ENCODE measurements at places on chromosomes 3 and 15.

GRCh38 chr3:162586591-162586990 lies 1090.0 kb downstream of the OTOL1 start:
- no peak for DNase-seq

DNA sequence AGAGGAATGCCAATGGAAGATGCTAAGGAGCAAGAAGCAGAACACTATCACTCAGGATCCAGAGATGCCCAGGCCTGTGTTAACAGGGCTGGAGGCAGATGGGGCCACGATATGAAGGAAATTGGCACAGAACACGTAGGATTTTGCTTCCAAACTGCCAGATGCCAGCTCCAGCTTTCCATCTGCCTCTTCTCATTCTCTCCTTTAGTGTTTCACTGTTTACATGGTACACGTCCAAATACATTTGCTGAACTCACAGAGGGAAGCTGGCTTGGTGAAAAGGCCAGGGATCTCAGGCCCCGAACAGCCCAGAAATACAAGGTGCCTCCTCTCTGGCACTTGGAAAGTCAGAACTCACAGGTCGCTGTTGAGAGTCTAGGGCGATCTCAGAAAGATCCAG lies 187.0 kb downstream of the NTRK3 start:
- no peak for DNase-seq

DNA sequence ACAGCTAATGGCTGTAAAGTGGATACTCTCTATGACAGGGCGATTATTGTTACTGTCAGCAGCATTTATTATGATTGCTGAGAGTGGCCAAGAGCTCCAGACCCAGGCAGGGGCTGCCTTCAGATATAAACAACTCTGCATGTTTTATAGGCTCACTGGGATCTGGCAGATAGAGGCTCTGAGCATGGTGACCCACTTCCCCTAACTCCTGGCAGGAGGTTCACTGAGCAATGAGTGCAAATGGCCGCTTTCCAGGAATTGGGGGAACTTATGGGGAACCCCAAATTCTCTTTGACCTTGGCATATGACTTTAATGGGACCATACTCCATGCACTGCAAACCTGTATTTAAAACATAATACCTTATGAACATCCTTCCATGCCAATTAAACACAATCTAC lies 59.0 kb downstream of the SCN5A start:
- no peak for DNase-seq

- peak; percentile 9 for DNase-seq
Measured at GRCh38 chr3:86774082-86774691, 216.8 kb downstream of the VGLL3 start.

DNA sequence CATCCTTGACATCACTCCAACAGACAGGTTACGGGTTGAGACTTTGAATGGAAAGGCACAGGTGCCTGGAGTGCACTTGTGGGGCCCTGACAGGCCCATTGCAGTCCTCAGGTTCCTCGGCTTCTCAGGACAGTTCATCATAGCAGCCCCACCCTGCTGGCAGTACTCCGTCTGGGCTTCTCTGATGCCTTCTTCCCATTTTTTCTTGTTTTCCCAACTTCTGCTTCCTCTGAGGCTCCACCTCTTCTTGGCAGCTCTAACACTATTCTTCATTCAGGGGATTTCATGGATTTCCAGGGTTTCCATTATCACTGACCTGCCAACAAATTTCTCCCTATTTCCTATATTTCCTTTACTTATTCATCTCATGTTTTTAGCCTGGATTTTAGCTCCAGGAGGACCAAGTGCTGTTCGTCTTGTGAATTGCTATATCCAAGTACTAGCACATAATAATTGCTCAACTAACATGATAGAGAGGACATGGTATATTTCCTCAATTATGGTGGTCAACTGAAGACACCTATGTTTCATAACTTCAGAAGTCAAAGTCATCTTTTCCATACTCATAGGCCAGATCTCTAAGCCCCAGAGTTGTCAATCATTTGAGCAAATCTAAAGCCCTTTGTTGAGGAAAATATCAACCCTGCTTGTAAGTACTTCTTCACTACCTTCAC lies 16.2 kb downstream of the NCEH1 start:
- no peak for DNase-seq

DNA sequence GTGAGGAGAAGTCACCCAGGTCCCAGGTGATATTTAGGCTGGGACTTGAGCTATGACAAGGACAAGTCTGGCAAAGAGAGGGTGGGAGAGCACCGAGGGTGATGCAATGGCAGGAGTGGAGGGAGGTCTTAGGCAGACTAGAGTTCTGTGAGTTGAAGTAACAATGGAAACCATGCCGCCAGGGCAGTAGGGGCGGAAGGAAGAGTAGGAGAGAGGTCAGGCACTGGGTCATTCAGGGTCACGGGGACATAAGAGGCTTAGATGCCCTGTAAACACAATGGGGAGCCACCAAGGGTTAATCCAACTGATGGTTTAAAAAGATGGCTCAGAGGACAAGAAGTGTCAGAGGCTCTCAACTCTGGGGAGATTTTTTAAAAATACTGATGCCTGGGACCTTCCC lies 199.7 kb upstream of the LRTM1 start:
- no peak for DNase-seq

GRCh38 chr3:147699175-147699838 lies 290.1 kb downstream of the ZIC1 start:
- no peak for DNase-seq

DNA sequence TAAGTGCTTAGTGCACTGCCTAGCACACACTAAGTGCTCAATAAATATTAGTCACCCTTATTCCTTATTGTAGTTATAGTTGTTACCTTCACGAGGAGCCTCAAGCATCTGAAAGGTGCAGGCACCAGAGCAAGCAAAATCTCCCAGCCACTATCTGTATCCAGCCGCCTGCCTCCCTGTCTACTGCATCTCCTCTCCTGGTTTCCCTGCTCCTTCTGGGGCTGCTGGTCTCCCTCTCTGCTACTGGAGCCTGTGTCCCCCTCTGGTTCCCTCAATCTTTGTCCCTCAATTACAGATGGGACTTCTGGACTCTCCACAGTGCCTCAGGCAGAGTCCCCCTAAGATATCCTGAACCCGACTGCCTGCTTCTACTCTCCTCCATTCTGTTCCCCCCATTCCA lies 18.8 kb downstream of the MYL3 start:
- no peak for DNase-seq

DNA sequence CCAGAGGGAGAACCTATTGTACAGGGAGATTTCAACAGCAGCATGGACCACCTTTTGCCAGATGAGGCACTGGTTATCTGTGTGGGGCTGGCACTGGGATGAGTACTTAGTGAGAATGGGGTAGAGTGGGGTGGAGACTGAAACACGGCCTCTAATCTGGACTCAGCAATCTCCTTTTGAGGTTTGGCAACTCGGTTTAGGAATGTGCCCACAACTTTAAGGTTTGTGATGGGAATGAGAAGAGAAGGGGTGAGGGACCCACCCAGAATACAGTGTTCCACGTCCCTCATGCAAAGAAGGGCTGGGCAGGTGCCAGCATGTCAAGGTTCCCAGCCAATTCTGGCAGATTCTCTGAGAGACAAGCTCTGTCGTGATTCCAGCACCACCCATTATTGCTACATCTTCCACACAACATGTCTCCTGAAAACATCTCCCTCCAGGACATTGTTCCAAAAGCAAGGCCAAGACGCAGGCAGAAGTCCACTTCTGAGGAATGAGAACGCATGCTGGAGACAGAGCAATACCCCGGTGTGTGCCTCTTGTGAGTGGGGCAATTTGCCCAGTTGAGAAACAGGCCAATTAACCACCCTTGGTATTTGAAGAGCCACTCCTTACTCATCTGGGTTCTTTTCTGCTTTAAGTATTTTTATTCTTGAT lies 37.5 kb upstream of the CCR4 start:
- no peak for DNase-seq

GRCh38 chr3:143329567-143330211 lies 210.1 kb downstream of the CHST2 start:
- DNase-seq, result peak; percentile 3

DNA sequence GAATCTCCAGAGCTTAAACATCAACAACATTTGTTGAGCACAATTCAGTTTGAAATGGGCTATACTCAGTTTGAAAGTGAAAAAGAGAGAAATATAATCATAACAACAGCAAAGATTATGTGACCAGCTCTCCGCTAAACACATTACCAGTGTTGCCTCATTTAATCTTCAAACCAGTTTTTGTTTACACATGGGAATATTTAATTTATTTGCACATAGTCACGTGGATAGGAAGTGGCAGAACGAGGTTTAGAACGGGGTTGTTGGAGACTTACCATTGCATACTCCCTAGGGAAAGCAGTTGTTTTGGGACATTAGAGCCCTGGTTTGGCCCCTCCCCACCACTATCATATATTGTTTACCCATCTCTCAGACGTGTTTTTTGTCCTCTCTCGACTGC lies 77.2 kb downstream of the IL1RAP start:
- DNase-seq, result no peak

DNA sequence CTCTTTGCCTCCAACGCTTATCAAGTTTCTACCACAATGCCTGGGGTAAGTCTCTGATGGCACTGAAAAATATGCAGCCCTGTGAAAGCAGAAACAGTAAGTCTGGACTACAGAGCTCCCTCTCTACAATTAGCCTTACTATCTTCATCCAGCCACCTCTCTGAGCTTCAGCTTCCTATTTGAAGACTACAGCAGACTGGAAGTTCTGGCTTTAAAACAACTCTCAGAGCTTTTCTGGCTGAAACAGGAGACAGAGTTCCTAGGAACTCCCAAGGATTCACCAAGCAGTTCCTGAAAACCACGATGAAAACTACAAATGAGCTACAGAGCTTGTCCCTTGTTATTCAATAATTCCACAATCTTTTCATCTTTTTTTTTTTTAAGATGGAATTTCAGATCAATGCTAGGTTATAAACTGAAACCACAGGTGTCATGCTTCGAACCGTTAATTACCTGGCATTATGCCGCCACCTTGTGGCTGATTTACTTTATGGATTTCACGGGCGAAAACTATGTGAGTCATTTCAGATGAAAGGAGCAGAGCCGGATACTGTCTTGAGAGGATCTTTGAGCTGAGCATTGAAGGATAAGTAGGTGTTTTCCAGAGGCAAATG lies 3.9 kb downstream of the CRYGS start:
- DNase-seq, result peak; percentile 70

- DNase-seq, result no peak
Measured at GRCh38 chr3:55000953-55001352, 73.1 kb upstream of the LRTM1 start.

- no peak for DNase-seq
Measured at GRCh38 chr3:64462203-64462602, 225.6 kb downstream of the ADAMTS9 start.

- DNase-seq, result peak; percentile 14
Measured at GRCh38 chr3:17258823-17259436, 374.2 kb downstream of the PLCL2 start.

- peak; percentile 27 for DNase-seq
Measured at GRCh38 chr3:196292286-196292923, 4.9 kb upstream of the PCYT1A start.

DNA sequence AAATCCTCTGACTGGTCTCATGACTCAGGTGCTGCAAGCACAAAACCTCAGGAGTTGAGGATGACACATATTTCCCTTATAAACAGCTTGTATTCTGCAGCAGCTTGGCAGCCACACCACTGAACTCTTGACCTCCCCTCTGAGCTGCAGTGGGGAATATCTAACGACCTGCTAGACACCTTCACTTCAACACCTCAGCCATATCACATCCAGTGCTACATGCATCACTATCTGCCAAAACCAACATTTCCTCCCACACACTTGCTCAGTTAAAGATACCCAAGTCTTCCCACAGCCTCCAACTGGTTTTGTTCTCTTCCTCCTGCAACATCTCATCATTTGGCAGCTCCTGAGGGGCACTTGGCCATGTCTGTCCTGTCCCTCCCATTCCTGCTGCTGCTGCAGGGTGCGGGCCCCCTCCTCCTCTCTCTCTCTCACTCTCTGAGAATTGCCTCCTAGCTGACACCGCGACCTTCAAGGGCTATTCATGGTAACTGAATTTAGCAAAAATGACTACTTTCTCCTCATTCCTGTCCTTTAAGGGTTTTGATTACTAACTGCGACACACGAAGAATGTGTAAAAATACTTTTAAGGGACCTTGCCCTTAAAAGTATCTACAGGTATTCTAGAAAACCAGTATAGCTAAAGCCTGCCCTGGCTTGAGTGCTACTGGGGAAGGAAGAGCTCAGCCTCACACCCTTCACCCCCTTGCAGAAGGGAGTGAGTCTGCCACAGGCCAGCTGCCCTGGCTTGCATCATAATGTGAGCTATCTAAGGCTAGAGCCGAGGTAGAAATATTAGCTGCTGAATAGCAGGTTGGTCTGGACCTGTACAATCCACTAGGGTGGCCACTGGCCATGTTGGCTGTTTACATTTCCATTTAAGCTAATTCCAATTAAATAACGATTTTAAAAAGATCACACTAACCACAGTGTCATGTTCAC lies 5.0 kb upstream of the CCR9 start:
- no peak for DNase-seq

DNA sequence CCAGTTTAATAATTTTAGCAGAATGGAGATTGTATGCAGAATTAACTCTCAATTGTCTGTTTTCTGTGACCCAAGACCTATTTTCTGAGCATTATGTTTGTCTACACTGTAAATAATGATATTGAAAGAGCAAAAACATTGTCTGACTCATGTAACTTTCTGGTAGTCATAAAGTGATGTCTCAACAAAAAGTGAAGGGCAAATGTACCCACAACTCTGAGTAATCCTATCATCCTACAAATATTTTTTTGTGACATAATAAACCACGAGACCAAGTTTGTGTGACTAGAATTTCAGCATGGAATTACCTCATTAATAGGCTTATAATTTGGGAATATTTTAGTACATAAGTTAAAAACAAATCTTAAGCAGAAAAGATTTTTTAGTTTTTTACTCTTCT lies 15.4 kb upstream of the ABHD10 start:
- no peak for DNase-seq

DNA sequence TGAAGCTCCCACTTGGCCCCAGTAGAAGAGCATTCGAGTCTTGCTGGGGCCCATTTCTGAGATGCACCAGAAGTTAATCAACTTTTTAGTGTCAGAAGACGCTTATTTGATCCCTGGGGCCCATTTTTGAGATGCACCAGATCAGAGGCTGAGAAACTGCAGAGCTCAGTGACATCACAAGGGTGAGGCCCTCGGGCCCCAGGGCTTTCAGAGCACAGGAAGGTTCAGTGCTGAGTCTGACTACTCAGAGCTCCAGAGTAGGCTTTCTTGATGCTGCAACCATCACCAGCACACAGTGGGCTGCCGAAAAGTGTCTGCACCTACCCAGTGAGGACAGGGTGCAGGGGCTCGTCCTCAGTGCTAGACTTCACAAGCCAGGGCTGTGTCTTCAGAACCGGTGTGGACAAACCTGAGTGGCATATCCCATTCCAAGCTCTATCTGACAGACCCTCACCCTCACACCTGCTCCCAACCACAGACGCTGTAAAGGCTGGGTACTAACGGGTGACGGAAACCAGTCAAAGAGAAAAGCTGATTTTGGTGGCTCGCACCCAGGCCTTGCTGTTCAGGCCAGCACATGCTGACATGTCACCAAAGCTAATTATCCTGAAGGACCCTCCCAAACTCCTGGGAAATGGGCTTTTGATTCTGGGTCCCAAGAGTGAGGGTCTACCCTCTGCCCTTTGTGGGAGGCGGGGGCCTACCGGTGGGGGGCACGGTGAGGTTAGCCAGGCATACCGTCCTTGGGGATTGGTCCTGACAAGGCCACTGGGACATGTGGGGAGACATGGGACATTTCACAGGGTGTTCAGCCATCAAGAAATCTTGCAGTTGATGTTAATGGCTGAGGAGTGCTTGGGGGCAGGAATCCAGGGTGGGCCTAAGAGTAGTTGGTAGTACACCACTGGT lies 83.0 kb downstream of the PDCD6IP start:
- no peak for DNase-seq

Data from HepG2 (cell line).